ENCODE measurements at places on chromosomes 16 and 17.
A peak's percentile ranks its signal among the peaks of the same experiment; 100 is the strongest.

DNA sequence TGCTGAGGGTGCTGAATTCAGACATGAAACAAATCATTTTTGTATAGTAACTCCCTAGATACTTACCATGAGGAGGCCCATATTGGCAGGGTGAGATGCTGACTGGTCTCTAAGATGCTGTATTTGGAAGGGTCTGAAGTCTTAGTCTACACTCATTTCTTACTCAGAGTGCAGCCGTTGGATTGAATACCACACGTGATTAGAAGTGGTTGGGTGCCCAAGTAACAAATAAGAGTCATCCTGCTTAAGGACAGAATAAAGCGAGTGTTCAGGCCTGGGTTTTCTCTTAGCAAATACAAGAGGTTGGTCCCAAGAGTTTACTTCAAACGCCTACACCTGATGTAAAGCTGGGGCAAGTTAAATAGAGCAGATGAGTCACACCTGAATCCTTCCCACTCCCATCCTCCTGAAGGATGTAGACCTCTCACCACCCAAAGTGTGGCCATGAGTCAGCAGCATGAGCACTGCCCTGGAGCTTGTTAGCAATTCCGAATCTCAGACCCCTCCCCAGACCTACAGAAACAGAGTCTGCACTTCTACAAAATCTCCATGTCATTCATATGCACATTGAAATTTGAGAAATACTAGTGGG is 284.6 kb upstream of the CDH5 start:
- peak; percentile 47 for DNase-seq

DNA sequence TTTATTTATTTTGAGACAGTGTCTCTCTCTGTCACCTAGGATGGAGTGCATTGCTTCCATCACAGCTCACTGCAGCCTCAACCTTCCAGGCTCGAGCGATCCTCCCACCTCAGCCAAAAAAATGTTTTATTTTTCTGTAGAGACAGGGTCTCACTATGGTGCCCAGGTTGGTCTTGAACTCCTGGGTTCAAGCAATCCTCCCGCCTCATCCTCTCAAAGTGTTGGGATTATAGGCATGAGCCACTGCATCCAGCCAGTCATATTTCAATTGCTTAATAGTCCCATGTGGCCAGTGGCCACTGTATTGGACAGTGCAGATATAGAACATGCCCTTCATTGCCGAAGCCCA is 15.3 kb downstream of the TMC7 start:
- no peak for DNase-seq

DNA sequence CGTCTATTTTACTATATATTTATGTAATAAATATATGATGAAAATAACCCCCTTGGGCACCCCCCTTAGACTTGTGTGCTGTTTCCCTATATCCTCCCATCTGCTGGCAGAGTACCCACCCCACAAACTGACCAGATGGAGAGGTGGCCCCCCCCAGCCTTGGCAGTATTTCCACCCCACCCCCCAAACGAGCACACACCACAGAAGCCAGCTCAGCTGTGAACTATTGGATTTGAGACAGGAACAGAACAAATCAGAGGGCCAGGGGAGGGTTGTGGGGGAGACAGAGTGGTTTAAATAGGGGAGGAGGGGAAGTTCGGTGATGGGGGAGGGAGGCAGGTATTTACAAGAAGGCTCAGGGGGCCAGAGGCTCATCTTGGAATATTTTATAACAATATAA is 7.8 kb downstream of the NR1D1 start:
- no peak for DNase-seq

GRCh38 chr17:78376161-78376560 is 2.3 kb upstream of the PGS1 start:
- no peak for DNase-seq

DNA sequence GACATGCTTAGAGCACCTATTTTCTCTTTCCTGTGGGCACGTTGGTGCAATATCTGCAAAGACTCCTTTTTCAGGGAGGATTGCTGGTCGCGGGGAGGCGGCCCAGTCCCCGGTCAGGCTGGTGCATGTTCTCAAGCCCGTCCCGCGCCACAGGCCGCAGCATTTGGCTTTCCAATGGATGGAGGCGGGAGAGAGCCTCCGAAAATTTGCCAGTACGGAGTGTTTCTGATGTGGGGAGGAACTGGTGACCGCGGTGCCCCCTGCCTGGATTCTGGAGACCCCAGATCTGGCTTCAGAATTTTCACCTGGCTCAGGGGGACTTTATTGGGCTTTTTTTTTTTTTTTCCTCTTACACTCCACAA is 2.3 kb downstream of the CMIP start:
- DNase-seq = no peak

DNA sequence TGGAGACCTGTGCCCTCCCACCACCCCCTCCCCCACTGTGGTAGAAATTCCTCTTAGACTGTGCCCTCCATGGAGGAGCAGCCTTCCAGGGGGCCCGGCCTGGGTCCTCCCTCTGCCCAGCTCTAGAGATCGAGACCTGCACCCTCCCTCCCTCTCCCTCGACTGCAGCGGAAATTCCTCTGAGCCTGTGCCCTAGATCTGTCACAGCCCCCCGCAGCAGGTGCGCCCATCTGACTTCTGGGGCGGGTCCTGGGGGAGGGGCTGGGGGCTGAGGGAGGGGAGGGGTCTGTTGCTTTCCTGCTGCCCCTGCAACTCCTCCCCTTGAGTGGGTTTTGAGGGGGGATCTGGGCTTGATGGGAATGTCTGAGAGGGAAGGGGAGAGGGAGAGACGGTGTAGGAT is 177.8 kb upstream of the GSE1 start:
- DNase-seq = no peak

- DNase-seq = no peak
Measured at GRCh38 chr16:48277158-48277557, 29.8 kb upstream of the ABCC11 start.

- DNase-seq = peak; percentile 66
Measured at GRCh38 chr16:82456683-82457082, 170.1 kb upstream of the CDH13 start.

GRCh38 chr16:11161439-11161838 is 94.6 kb downstream of the SOCS1 start:
- no peak for DNase-seq

DNA sequence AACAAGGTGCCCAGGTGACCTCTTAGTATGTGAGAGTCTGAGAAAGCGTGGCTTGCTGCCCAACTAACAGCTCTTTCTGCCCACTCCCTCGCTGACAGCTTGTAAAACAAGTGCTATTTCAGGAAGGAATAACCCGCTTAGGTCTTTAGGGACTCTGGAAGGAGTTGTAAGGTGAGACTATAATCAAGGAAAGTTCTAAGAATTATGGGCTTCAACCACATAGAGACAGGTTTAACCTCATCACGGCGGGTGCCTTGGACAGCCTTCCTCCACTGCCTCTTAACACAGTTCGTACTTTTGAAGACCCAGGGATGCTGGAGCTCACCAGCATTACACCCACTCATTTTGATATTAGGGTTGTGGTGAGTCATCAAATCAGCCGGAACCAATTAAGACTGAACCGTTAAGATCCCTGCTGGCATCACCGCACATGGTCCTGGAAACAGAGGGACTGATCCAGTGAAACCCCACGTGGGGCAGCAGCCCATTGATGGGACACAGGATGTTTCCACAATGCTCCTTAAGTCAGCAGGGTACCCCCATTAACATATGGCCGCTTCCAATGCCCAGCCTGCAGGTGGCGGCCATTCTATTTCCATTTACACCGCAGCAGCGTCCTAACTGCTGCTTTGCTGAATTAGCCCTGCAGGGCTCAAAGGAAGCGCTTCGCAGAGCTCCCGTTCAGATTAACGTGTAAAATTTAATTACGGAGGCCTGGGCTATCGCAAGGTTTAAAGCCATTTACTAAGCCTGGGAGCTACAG is 176.6 kb upstream of the SDK2 start:
- no peak for DNase-seq

- no peak for DNase-seq
Measured at GRCh38 chr16:17301593-17302135, 169.1 kb downstream of the XYLT1 start.

DNA sequence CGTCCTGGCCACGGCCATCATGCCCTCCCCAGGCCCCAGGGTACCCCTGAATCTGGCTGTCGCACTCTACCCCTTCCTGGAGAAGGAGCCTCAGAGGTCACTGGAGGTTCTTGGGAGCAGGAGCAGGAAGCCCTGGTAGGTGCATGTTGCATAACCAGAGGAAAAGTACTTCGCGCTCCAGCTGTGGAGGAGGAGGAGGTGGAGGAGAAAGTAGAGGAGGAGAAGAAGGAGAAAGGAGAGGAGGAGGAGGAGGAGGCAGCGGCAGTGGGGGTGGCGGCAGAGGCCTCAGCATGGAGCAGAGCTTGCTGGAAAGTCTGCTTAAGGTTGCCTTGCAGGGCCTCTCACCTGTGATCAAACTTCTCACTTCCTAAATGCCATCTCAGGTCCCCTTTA is 61.8 kb downstream of the BAIAP2 start:
- no peak for DNase-seq

GRCh38 chr17:7262192-7262934 is at the start of gene CLDN7:
Gene CLDN7 (minus strand): TSS chr17:7262478. CDS start chr17:7262043, 435 bp downstream.
- no peak for DNase-seq

DNA sequence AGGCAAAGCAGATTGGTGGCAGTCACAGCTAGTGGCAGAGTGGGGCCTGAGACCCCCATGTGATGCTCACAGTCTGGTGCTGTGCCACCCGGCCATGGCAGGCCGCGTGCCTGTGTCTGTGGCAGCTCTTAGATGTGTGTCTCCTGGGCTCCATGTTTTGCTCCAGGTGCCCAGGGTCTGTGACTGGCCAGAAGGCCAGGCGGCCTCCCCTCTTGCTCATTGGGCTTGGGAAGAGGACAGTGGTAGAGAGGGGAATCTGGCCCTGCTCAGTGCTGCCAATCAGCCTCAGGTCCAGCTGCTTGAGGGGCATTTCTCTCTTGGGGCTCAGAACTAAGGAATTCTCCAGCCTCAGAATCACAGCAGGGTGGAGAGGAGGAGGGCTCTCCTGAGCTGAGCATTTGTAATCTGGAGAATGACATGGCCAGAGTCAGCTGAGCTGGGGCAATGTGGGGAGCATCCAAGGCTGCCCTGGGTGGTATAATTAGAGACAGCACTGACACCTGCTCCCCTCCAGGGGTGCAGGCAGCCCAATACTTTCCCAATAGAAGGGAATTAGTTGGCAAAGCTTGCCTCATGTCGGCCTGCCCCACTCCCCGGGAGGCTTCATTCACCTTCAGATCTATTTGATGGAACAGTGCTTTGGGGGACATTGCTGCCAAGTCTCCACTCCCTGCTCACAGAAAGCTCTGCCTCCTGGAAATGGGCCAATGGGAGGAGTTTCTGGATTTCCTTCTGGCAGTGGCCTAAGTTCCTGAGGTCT is 2.7 kb upstream of the LASP1NB start:
- DNase-seq = peak; percentile 15

DNA sequence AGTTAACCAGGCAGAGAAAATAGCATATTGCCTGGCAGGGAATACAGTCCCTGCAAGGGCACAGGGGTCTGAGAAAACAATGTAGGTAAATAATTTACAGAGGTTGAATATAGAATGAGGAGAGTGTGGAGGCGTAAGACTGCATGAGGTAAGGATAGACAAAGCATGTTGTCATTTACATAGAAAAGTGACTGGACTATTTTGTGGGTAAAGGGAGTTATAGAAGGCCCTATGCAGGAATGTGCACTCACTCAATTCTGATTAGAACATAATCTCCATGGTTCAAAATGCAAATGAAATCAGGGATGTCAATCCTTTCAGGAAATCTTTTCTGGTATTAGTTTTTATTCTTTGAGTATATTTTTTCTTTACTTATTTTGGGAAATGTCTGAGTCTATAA is 285.7 kb upstream of the SALL1 start:
- no peak for DNase-seq

DNA sequence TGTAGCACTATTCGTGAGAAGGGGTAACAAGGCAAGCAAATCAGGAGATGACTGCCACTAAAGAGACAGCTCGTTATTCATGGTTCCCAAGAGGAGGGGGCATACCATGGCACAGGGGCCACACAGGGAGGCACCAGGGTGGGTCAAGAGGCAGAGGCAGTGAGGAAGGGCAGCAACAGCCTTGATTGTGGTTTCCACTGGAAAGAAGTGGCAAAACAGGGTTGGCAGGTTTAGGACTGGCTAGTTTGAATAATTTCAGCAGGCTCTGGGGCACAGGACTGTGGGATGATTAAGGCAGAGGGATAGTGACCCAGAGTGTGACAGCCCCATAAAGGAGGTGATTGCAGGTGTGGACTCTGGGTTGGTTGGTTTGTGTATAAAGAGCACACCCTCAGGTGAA is 188.9 kb downstream of the CBLN1 start:
- DNase-seq = no peak

- DNase-seq = no peak
Measured at GRCh38 chr17:59008737-59009136, 97.9 kb downstream of the TRIM37 start.

- DNase-seq = no peak
Measured at GRCh38 chr16:86033971-86034370, 135.0 kb downstream of the IRF8 start.

- no peak for DNase-seq
Measured at GRCh38 chr17:59901604-59902003, 8.7 kb downstream of the RPS6KB1 start.

DNA sequence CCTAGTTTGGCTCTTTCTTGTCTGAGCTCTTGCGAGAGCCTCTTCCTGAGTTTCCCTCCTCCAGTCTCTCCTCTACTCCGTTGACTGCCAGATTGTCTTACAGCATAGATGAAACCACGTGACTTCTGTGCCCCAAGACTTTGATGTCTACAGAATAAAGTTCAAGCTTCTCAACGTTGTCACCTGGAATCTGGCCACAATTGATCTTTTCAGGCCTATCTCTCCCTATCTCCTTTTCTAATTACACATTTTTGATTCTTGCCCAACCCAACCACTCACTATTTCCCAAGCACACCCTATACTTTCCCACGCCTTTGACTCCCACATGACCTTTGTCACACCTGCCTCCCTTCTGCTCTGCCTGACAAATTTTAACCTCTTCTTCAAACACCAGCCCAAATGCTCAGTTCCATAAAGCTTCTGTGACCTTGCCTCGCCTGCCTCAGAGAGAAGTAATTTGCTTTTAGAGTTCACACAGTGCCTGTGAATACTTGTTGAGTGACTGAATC is 52.4 kb upstream of the PMFBP1 start:
- no peak for DNase-seq

- no peak for DNase-seq
Measured at GRCh38 chr16:76976101-76976500, 214.9 kb upstream of the MON1B start.

DNA sequence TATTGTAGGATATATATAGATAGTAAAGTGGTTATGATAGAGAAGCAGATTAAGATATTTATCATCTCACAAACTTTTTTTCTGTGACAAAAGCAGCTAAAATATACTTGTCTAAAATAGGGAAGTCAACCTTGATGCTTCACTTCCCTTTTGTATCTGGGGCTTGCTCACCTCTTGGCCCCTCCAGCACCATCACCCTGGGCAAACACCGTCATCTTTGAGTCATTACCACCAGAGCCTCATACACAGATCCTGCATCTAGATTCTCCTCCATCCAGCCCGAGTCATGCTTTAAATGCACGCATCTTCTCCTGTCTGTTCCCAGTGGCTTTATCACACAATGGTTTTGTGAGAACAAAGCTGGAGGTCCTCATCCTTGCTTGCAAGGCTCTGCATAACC is 1062.7 kb upstream of the EEF2KMT start:
- DNase-seq = no peak

GRCh38 chr16:6496996-6497395 is 835.6 kb upstream of the RBFOX1 start:
- DNase-seq = no peak

All from RKO (cell line).